ENCODE measurements at places on chromosomes 3 and 15. TPM values are rescaled to one million over a fixed set of nuclear protein-coding genes. Genes with fewer than 3 reads are reported as not detected.

- H3K36me3 ChIP-seq = no peaks in the 10 kb centered on the region
- no peak overlapping the region for H3K27ac ChIP-seq
- H3K4me1 ChIP-seq = no peaks in the 10 kb centered on the region
- no peak for DNase-seq
- H3K4me3 ChIP-seq = no peak overlapping the region
Measured at GRCh38 chr3:94234177-94234788, 171.4 kb downstream of the NSUN3 start.

- no peak overlapping the region for H3K4me3 ChIP-seq
- H3K27ac ChIP-seq = no peak overlapping the region
- DNase-seq = no peak
- peaks cover 13% of the 10 kb centered on the region for H3K36me3 ChIP-seq
- no peaks in the 10 kb centered on the region for H3K27me3 ChIP-seq
Measured at GRCh38 chr3:114974387-114974786, 172.7 kb downstream of the ZBTB20 start.

- H3K4me1 ChIP-seq = no peaks in the 10 kb centered on the region
- H3K27me3 ChIP-seq = no peaks in the 10 kb centered on the region
- no peak overlapping the region for H3K4me3 ChIP-seq
Measured at GRCh38 chr15:35925275-35926006, 379.5 kb upstream of the DPH6 start.

DNA sequence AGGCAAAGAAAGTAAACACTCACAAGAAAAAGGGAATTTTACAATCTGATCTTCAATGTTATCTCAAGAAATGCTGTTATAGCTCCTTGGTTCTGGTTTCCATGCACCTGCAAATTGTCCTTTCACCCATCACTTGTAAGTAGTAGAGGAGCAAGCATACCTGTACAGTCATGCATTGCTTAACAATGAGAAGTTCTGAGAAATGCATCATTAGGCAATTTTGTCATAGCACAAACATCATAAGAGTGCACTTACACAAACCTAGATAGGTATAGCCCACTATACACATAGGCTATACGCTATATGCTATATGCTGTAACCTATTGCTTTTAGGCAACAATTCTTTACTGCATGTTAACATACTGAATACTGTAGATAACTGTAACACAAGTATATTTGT lies 672.3 kb downstream of the FHIT start:
- no peak overlapping the region for H3K27ac ChIP-seq
- H3K27me3 ChIP-seq = no peaks in the 10 kb centered on the region
- no peaks in the 10 kb centered on the region for H3K36me3 ChIP-seq
- H3K4me1 ChIP-seq = no peaks in the 10 kb centered on the region
- H3K4me3 ChIP-seq = no peak overlapping the region

DNA sequence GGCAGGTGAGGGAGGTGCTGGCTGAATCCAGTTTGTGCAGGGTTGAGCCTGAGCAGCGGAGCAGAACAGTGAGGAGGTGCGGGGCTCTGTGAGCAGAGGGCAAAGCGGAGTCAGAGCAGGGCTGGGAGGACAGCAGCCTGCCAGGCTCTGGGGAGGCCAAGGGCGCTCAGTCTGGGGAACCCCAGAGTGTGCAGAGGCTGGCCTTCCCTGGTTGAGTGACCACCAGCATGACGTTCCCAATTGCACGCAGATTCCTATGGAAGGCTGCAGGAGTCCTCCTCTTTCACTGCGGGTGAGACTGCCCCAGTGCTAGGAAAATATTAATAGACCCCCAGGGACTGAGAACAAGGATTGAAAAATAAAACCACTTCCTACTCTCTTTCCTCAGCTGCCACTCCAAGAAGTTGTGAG lies 13.2 kb downstream of the MRAS start:
- H3K36me3 ChIP-seq = no peaks in the 10 kb centered on the region
- H3K27ac ChIP-seq = peak overlapping the region; percentile 70
- no peak for DNase-seq

GRCh38 chr3:129619726-129620162 lies 13.3 kb upstream of the PLXND1 start:
- no peaks in the 10 kb centered on the region for H3K27me3 ChIP-seq
- no peaks in the 10 kb centered on the region for H3K36me3 ChIP-seq
- no peak overlapping the region for H3K4me3 ChIP-seq
- peaks cover 91% of the 10 kb centered on the region for H3K4me1 ChIP-seq

GRCh38 chr15:62983956-62984355 lies 58.6 kb upstream of the TPM1 start:
- no peaks in the 10 kb centered on the region for H3K36me3 ChIP-seq
- H3K4me3 ChIP-seq = no peak overlapping the region
- no peaks in the 10 kb centered on the region for H3K27me3 ChIP-seq
- H3K27ac ChIP-seq = no peak overlapping the region
- H3K4me1 ChIP-seq = no peaks in the 10 kb centered on the region
- DNase-seq = no peak

- no peaks in the 10 kb centered on the region for H3K27me3 ChIP-seq
- DNase-seq = no peak
- H3K4me3 ChIP-seq = no peak overlapping the region
- peaks cover 71% of the 10 kb centered on the region for H3K4me1 ChIP-seq
Measured at GRCh38 chr3:63972987-63973386, 50.3 kb downstream of the PSMD6 start.

GRCh38 chr3:120791010-120791409 lies 48.5 kb downstream of the GTF2E1 start:
- H3K27ac ChIP-seq = no peak overlapping the region
- no peaks in the 10 kb centered on the region for H3K4me1 ChIP-seq
- no peak overlapping the region for H3K4me3 ChIP-seq
- DNase-seq = no peak
- H3K27me3 ChIP-seq = no peaks in the 10 kb centered on the region

DNA sequence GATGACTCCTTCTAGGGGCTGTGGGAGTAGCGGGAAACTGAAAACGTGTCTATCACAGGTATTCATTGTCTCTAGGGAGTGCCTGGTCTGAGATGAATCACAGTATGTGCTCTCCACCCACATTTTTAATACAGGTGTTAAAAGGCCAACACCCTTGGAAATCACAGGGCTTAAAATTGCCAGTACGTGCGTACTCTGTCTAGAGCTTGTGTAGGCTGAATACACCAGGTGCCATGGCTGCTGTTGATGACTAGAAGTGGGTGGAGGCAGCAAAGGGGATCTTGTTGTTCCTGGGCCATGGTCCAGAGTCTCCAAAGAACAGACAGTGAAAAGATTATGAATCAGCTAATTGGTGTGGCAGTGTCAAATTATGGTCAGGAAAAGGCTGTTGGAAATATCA lies 35.1 kb upstream of the P3H2 start:
- DNase-seq = no peak
- H3K27ac ChIP-seq = no peak overlapping the region
- H3K4me3 ChIP-seq = no peak overlapping the region
- H3K27me3 ChIP-seq = no peaks in the 10 kb centered on the region

- H3K36me3 ChIP-seq = no peaks in the 10 kb centered on the region
- DNase-seq = no peak
- H3K4me1 ChIP-seq = peaks cover 14% of the 10 kb centered on the region
- H3K27me3 ChIP-seq = no peaks in the 10 kb centered on the region
- no peak overlapping the region for H3K4me3 ChIP-seq
Measured at GRCh38 chr15:77017761-77018720, 23.1 kb downstream of the PSTPIP1 start.

GRCh38 chr3:171867981-171868380 lies 24.8 kb downstream of the TMEM212 start:
- H3K4me1 ChIP-seq = no peaks in the 10 kb centered on the region
- no peaks in the 10 kb centered on the region for H3K36me3 ChIP-seq
- H3K4me3 ChIP-seq = no peak overlapping the region
- DNase-seq = no peak
- H3K27me3 ChIP-seq = no peaks in the 10 kb centered on the region
- no peak overlapping the region for H3K27ac ChIP-seq

DNA sequence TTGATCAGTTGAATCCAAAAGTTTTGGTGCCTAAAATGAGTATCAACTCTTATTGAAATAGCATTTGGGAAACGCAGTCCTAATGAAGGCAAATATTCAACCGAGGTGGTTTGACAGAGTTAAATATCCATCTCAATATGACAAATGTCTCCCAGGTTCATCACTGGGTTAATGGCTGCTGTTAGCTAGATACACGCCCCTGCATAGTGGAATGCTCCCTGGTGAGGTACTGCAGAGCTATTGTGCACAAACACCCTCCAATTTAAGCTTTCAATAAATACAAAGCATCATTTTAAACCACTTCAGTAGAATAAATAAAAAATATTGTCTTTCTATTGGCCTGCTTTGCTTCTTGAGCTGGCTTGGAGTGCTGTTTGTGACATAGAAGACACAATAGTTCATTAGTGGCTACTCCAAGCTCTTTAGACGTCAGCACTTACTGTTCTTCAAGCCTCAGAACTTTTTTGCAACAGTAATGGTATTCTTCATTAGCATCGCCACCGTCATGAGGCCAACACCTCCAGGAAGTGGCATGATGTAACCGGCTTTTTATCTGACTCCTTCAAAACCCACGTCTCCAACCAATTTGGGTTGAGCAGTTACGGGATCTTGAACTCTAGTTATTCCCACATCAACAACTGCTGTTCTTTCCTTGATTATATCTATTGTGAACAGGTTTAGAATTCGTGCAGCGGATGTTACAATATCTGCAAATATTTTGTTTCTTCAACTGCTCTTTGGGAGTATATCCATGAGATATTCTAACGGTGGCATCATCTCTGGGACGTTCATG lies 1159.6 kb upstream of the EPHA6 start:
- H3K27ac ChIP-seq = no peak overlapping the region
- no peaks in the 10 kb centered on the region for H3K36me3 ChIP-seq
- H3K4me3 ChIP-seq = no peak overlapping the region
- no peaks in the 10 kb centered on the region for H3K4me1 ChIP-seq
- H3K27me3 ChIP-seq = no peaks in the 10 kb centered on the region

- H3K4me1 ChIP-seq = peaks cover 47% of the 10 kb centered on the region
- H3K4me3 ChIP-seq = no peak overlapping the region
- peaks cover 77% of the 10 kb centered on the region for H3K36me3 ChIP-seq
- peak overlapping the region; percentile 81 for H3K27ac ChIP-seq
- H3K27me3 ChIP-seq = no peaks in the 10 kb centered on the region
Measured at GRCh38 chr15:67186226-67186649, 68.2 kb downstream of the AAGAB start.

GRCh38 chr15:78265137-78265460 lies 737 bp downstream of the DNAJA4 start:
- DNase-seq = no peak
- H3K4me3 ChIP-seq = peak overlapping the region; percentile 68
- H3K27me3 ChIP-seq = no peaks in the 10 kb centered on the region
- H3K36me3 ChIP-seq = no peaks in the 10 kb centered on the region
- H3K27ac ChIP-seq = peak overlapping the region; percentile 91

- H3K36me3 ChIP-seq = no peaks in the 10 kb centered on the region
- no peak for DNase-seq
- H3K4me1 ChIP-seq = peaks cover 3% of the 10 kb centered on the region
- H3K27ac ChIP-seq = no peak overlapping the region
Measured at GRCh38 chr3:15171096-15171495, 35.0 kb upstream of the CAPN7 start.

DNA sequence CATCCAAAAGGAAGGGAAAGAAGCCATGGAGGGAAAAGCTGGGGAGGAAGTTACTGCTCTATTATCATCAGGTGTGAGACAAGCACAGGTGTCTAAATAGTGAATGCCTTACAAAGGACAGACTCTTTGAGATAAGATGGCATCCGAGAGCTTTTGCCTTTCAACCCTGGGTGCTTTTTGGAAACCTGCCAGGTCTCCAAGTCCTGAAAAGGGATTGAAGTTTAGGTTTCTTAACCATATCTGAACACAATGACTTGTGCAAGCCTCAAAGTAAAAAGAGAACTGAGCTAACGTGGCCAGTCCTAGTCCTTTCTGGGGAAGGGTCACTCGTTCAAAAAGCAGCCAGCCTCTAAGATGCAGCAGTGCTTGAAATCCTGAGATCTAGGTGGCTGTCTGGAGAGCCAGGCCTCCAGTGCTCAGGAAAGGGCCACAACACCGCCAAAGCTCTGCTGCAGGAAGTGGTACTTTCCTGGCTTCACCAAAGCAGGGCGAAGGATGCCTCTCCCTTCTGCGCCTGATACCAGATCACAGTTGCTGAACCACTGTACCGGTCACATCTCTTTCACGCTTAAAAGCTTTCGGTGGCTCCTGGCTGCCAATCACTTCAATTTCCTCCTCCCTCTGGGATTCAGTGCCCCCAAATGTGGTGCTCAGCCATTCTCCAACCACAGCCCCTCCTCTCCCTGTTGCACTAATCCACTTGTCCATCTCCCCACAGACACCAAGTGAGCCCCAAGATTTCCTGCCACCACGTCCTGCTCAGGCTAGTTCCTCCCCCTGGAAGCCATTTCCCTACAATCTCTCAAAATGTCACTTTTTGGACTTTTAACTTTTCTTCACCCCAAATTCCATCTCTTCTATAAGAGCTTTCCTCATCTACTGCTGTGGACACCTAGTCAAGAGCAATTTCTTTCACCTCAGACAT lies 104.1 kb upstream of the LPP start:
- no peaks in the 10 kb centered on the region for H3K27me3 ChIP-seq
- H3K4me3 ChIP-seq = no peak overlapping the region
- peaks cover 15% of the 10 kb centered on the region for H3K4me1 ChIP-seq
- no peaks in the 10 kb centered on the region for H3K36me3 ChIP-seq
- DNase-seq = no peak

DNA sequence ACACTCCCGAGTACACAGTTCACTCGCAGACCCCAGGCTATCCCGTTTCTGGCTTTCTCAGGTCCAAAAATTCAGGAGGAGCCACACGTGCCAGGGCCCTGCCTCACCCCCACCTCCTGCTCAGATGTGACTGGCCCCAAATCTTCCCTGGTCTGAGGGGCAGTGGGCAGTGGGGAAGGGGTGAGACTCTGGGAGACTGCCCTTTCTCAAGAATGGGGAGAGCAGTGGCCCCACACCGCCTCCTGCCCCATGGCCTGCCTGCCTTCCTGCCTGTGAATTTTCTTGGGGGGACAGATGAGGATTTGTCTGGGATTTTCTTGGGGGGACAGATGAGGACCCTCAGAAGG lies 174.6 kb downstream of the MEGF11 start:
- no peak for DNase-seq
- H3K4me3 ChIP-seq = no peak overlapping the region
- H3K4me1 ChIP-seq = peaks cover 3% of the 10 kb centered on the region
- H3K27me3 ChIP-seq = no peaks in the 10 kb centered on the region
- no peak overlapping the region for H3K27ac ChIP-seq

DNA sequence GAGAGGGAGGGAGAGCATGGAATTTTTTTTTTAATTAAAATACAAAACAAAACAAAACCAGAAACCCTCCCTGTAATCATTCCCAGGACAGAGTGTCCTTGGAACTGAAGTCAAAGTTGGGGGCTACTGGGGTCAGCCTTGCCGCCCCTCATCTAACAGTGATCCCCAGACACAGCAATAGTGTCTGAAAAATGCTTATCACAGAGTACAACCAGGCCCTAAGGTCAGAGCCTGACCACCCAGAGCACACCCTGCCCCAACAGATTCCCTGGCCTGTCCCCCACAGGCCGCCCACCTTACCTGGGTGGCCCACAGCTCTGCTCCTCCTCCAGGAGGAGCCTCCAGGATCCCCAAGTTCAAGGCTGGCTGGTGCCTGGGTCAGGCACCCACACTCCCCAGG lies 101.6 kb upstream of the LINGO1 start:
- H3K27me3 ChIP-seq = peaks cover 6% of the 10 kb centered on the region
- H3K4me1 ChIP-seq = no peaks in the 10 kb centered on the region
- no peaks in the 10 kb centered on the region for H3K36me3 ChIP-seq
- H3K4me3 ChIP-seq = no peak overlapping the region
- no peak overlapping the region for H3K27ac ChIP-seq

- no peaks in the 10 kb centered on the region for H3K36me3 ChIP-seq
- DNase-seq = no peak
- no peaks in the 10 kb centered on the region for H3K27me3 ChIP-seq
- no peak overlapping the region for H3K27ac ChIP-seq
Measured at GRCh38 chr3:113039546-113039945, 48.8 kb downstream of the GTPBP8 start.

The DOCK3 gene
- 5.0 TPM for total RNA-seq

The BDH1 gene
- 114 TPM for total RNA-seq

The TFG gene
- 92.1 TPM for total RNA-seq

The ISLR gene
- total RNA-seq = 28.8 TPM

The CHRNA5 gene
- 0.75 TPM for total RNA-seq

The ARNT2 gene
- 1.9 TPM for total RNA-seq

The CD96 gene
- total RNA-seq = not detected

Measured in heart left ventricle (tissue), 16 donors.